ENCODE measurements at places on chromosomes 3 and 15. TPM values are rescaled to one million over a fixed set of nuclear protein-coding genes. Genes with fewer than 3 reads are reported as not detected.

- H3K4me3 ChIP-seq: no peak overlapping the region
- no peak for DNase-seq
- H3K36me3 ChIP-seq: no peaks in the 10 kb centered on the region
- no peaks in the 10 kb centered on the region for H3K27me3 ChIP-seq
- H3K4me1 ChIP-seq: no peaks in the 10 kb centered on the region
Observed at GRCh38 chr15:40392986-40393948, 10.7 kb downstream of the KNSTRN start.

GRCh38 chr3:88132894-88133293 is 16.9 kb upstream of the C3orf38 start:
- H3K27me3 ChIP-seq: no peaks in the 10 kb centered on the region
- no peak for DNase-seq
- H3K4me3 ChIP-seq: no peak overlapping the region
- no peaks in the 10 kb centered on the region for H3K4me1 ChIP-seq

GRCh38 chr3:50258029-50258680 is 10.8 kb upstream of the SEMA3B start:
- DNase-seq: no peak
- peaks cover 9% of the 10 kb centered on the region for H3K4me1 ChIP-seq
- H3K36me3 ChIP-seq: no peaks in the 10 kb centered on the region
- H3K27ac ChIP-seq: peak overlapping the region; percentile 100

- peaks cover 27% of the 10 kb centered on the region for H3K4me1 ChIP-seq
- no peaks in the 10 kb centered on the region for H3K36me3 ChIP-seq
- no peak overlapping the region for H3K27ac ChIP-seq
- H3K4me3 ChIP-seq: no peak overlapping the region
- DNase-seq: no peak
Observed at GRCh38 chr15:40925863-40926658, 3.1 kb upstream of the DLL4 start.

DNA sequence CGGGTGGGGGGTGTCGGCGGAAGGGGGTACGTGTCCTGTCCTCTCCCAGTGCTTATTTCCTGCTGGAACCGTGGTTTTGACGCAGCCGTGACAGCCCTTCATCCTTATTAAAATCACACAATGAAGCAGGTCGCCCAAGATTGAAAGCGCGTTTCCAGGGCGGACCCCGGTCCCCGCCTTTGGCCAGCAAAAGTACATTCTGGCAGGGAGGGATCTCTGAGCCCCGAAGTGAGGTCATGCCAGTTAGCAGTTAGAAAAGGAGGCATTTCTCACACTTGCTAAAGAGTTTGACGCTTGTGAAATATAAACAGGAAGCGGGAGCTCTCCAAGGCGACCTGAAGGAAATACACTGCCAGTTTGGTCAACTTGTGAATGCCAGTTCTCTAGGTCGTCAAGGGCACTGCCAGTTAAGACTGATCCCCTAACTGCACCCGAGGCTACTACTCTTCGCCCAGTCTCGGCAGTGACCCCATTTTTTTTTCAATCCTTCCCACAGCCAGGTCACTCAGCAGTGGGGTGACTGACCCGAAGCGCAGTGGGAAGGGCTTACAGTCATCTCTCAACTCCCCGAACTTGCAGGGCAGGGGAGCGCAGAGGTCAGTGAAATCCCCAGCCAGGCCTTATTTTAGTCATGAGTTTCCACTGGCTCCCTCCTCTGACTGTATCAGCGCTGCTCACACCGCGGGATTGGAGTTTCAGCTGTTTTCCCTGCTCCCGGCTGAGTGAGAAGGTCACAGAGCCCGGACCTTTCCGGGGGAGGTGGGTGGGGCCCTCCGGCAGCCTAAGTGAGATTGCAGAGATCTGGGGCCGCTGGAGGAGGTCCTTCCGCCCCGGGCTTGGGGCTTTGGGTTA is 2.0 kb upstream of the BHLHE40 start:
- H3K4me3 ChIP-seq: peak overlapping the region; percentile 95
- peaks cover 5% of the 10 kb centered on the region for H3K4me1 ChIP-seq
- no peaks in the 10 kb centered on the region for H3K27me3 ChIP-seq
- no peaks in the 10 kb centered on the region for H3K36me3 ChIP-seq
- peak; percentile 62 for DNase-seq

- DNase-seq: no peak
- H3K4me3 ChIP-seq: peak overlapping the region; percentile 19
- H3K4me1 ChIP-seq: no peaks in the 10 kb centered on the region
- no peaks in the 10 kb centered on the region for H3K27me3 ChIP-seq
Observed at GRCh38 chr15:86247249-86247955, 167.7 kb downstream of the AGBL1 start.

The DCUN1D1 gene
- total RNA-seq: 55.5 TPM

The CFAP100 gene
- total RNA-seq: not detected

The CLDN1 gene
- 51.8 TPM for total RNA-seq

Measured in breast epithelium (tissue), 4 donors.